A549 treated with Hydrocortisone at 1 μM for 4 hours (cell line): ENCODE measurements at places on chromosomes 6 and 20. TPM values are rescaled to one million over a fixed set of nuclear protein-coding genes. Genes with fewer than 3 reads are reported as not detected.

MEP1A gene
- total RNA-seq, result 0.05 TPM in 1 of 5 replicates, not detected in the others

CD40 gene
- total RNA-seq, result 3.1 to 5.1 TPM (median 4.1 TPM) in 5 replicates

ALDH5A1 gene
- total RNA-seq, result 6.4 to 8.4 TPM (median 7.6 TPM) in 5 replicates

CPNE1 gene
- 200 to 228 TPM (median 213 TPM) in 5 replicates for total RNA-seq

EIF2S2 gene
- 90.4 to 107 TPM (median 97.9 TPM) in 5 replicates for total RNA-seq

OOEP gene
- total RNA-seq, result not detected in 5 replicates

CAGE1 gene
- not detected in 5 replicates for total RNA-seq

OLIG3 gene
- total RNA-seq, result not detected in 5 replicates

PAX1 gene
- not detected in 5 replicates for total RNA-seq
